ENCODE measurements at places on chromosomes 7 and 10.

- DNase-seq = no peak
These were observed 45.8 kb upstream of the SRRM3 start for GRCh38 chr7:76155938-76156337.

- no peak for DNase-seq
These were observed 23.3 kb upstream of the ZNF282 start for GRCh38 chr7:149171892-149172533.

DNA sequence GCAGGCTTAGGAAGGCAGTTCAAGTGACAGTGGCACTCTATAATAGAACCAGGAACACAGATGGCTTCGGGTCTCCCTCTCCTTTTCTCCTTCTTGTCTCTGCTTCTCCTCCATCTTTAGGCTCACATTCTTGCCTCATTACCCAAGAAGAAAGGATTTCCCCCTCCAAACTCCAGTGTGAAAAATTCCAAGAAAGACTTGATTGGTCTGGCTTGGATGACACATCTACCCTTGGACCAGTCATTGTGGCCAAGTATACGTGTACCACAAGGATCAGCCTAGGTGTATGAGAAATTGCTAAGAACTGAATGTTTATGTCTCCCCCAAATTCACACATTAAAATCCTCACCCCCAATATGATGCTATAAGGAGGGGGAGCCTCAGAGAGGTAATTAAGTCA is 53.9 kb downstream of the PRTFDC1 start:
- no peak for DNase-seq

DNA sequence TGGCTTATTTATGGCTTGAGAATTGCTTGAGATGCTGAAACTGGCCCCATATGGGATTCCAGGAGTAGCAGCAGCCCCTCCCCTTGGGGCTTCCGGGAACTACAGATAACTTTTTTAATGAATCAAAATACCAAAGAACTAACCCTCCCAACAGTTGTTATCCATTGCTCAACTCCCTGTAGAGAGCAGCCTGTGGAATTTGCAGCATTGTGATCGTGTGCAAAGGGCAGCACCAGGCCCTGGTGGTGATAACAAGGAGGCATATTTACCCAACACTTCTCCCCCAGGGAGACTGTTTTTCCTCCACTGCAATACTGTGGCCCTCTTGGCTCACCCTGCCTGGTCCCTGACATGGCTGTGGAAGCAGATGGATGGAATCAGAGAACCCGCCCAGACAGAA is 196.2 kb downstream of the PLXNA4 start:
- DNase-seq = no peak

GRCh38 chr7:14720785-14721184 is 181.8 kb downstream of the DGKB start:
- DNase-seq = no peak

DNA sequence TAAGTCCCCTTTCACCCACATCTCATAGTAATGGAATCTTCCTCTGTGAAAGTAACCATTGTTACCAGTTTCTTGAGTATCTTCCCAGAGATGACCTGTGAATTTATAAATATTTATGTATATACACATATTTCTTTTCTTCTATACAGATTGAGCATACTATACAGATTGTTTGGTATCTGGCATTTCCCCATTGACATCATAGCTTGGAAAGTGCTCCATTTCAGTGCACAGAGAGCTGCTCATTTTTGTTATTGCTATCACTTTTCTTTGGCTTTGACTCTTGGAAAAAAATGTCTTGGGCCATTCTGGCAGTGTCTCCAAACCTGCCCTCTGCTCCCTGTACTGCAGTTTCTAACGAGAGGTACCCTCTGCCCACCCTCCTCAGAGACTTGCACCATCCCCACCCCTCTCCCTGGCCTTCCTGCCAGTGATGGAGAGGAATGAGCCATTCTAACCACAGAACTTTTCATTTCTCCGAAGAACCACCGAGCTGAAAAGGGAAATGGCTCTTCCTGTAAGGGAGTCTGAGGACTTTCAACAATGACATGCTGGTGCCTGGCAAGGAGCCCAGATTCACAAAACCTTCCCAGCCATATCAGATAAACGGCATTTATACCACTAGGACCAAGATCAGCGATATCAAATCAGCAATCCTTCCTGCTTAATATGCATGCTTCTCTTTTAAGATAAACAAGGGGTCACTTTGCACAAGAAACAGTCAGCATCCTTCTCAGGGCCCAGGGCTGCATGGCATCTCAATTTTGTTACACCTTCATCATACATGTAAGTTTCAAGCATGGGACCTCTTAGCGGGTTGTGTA is 19.7 kb upstream of the CCSER2 start:
- DNase-seq = no peak

DNA sequence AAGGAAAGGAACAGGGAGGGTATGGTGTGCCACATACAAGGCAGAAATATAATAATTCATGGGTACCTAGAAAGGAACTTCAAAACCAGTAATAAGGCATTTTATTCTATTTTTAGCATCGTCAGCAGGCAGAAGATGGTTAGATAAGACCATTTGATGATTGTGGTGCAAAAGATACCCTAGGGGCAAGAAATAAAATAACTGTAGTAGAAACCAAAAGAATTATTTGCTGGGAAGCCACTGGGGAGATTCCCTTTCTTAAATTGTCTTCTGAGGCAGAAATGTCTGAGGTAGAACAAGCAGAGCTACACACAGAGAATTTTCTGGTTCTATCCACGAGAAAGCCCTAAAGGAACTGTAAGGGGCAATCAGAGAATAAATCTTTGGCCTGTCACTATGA is 64.3 kb upstream of the PCGF5 start:
- no peak for DNase-seq

- DNase-seq = no peak
These were observed 8.4 kb upstream of the LYZL1 start for GRCh38 chr10:29280488-29280840.

GRCh38 chr10:78955206-78955605 is 113.6 kb upstream of the ZMIZ1 start:
- DNase-seq = no peak

- no peak for DNase-seq
These were observed 1509.7 kb upstream of the LRRTM3 start for GRCh38 chr10:65416094-65416493.

DNA sequence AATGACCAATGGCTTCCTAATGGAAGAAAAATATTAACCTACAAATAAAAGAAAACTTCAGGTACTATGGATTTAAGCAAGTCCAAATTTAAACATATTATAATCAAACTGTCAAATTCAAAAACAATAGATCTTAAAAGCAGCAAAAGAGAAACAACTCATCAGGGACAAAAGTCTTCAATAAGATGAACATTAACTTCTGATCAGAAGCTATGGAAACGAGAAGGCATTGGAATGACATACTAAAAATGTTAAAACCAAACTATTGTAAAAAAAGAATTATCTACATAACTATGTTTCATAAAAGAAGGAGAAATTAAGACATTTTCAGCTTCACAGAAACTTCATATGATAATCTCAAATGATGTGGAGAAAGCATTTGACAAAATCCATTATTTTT is 334.7 kb downstream of the ANKRD7 start:
- no peak for DNase-seq

DNA sequence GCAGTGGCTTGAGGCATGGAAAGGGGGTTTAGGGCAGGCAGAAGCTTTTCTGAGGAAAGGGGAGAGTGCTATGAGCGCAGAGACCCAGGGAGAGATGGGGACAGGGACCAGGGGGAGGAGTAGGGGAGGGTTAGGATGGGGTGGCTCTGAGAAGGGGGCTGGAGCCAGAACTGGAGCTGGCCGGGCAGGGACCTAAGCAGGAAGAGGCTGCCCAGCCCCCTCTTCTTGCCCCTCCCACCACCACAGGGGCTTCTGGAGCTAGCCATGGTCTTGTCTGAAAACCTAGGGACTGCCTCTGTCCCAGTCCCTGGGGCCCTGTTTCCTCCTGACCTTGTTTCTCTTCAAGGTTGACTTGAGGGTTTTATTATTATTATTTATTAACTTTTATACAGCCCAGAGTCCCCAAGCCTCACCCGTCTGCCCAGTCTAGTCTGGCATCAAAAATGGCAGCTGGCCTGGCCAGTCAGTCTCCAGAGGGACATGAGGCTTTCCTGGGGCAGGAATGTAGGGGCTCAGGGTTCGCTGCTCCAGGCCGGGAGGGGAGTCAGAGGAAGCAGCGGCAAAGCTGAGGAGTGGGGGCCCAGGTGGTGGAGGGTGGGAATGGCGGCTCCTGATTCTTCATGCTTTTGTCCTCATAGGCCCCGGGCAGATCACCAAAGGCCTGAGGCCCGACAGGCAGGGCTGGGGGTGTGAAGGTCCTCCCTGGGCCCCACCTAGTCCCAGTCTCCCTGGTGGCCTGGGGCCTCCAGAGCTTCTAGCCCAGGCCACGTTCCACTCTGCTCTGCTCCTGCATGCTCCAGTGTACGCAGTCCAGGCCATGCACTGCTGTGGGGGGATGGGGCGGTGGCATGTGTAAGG is 5.7 kb downstream of the TRIM8 start:
- DNase-seq = peak; percentile 49

GRCh38 chr10:49173853-49174252 is 14.3 kb downstream of the TMEM273 start:
- no peak for DNase-seq

- DNase-seq = no peak
These were observed 126.7 kb upstream of the STK17A start for GRCh38 chr7:43456200-43456599.

DNA sequence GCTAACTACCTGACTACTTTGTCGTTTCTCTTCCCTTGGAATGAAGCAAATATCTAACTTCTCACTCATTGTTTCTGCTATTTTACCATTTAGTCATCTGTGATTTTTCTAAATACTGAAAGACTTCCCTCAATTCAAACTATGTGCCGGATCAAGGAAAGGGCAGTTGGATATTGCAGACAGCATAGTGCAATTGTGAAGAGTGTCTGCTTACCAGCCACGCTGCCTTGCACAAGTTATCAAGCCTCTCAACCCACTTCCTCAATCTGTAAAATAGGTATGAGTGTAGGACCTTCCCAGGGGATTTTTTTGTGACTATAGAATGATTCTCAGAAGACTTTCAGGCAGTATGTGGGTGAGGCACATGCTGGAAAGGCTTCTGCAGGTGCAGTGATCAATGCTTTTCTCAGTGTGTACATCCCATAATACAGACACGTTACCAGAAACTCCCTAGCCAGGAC is 54.3 kb downstream of the EGFR start:
- no peak for DNase-seq

DNA sequence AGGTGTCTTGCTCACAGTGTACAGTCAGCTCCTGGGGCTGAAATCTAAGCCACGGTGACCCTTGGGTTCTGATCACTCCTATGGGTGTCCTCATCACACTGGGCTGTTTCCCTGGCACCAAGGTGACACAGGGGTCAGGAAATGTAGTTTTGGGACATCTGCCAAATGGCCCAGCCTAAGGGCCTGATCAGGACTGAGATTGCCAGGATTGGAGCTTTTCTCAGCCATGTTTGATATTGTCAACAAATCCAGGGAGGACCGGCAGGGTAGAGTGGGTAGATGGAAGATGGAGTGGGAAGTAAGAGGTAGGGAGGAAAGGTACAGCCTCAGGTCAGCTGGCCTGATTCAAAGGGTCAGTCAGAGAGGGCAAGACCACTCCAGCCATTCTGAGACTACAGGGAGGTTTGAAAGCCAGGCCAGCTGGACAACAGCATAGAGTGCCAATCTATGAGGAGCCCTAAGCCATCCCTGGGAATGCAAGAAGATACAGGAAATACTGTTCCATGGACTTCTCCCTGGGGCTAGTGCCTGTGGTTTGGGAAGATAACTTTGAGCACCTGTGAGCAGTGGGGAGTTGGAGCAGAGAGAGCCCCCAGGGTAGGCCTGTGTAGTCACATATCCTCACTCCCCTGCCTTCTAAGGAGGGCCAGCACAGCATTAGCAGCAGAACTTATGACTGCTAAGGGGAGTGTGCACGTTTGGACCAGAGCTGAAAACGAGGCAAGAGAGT is 377.3 kb upstream of the ZMIZ1 start:
- DNase-seq = no peak

DNA sequence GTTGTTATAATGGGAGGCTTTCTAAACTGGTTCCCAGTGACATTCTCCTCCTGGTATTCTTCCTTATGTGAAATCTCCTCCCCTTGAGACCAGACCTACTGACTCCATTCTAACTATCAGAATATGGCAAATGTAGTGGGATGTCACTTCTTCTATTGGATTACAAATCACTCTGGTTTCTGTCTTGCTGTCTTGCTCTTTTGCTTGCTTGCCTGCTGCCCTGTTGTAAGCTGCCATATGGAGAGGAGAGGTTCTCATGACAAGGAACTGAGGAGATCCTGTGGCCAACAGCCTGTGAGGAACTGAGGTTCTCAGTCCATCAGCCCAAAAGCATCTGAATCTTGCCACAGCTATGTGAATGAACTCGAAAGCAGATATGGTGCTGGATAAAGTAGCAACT is 4.7 kb upstream of the NRCAM start:
- no peak for DNase-seq

DNA sequence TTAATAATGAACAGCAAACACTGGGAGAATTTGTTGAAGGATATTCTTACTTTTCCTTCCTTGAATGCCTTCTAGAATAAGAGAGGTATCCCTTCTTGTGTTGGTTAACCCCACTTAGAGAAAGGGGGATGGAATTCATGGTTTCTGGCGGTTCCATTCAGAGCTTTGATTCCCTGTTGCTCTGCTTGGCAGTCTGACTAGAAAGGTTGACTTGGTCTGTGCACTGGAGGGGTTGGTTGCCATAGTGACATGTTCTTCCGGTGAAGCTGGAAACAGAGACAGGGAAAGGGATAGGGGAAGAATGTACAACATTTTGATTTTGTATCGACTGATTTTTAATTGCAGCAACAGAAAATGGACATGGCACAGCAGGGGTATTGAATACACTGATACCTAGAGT is 2.5 kb downstream of the TMEM178B start:
- DNase-seq = peak; percentile 61

DNA sequence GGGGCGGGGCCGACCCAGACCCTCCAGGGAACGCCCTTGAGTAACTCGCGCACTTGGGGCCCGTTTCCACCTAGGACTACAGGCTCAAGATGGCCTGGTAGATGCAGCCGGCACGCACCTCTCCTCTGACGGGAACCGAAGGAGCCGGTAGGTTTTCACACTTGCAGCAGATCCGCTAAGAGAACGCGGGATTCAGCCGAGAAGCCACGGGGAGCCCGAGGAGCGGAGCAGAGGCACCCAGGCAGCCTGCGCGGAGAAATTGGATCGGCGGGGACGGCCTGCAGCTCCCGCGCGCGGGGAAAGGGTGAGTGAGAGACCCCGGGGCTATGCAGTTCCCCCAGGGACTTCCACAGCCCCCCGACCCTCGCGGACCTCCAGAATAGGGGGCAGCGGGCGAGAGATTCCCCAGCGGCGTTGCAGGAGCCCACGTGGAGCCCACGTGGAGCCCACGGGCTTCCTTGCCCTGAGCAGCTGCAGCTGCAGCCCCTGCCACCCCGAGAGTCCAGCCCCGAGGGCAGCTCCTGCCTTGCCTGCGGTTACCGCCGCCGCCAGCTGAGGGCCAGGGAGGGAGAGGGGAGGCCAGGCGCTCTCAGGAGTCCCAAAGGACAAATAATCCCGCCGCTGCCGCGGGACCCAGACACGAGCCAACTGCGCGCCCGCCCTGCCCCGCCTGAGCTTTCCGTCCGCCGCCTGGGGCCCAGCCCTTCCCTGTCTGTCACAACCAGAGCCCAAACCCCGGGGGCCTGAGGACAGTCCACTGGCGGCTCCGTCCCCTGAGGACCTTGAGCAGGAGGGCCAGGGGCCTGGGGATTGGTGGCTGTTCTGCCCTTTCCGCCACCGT is 13.1 kb downstream of the IFT22 start:
- peak; percentile 74 for DNase-seq

- no peak for DNase-seq
These were observed 1.5 kb downstream of the FHIP2A start for GRCh38 chr10:114823077-114823463.

- DNase-seq = peak; percentile 74
These were observed at the start of gene FOXP2 for GRCh38 chr7:114414156-114415063. Gene FOXP2 (plus strand): TSS chr7:114414815. CDS start chr7:114426512, 11,697 bp downstream.

- no peak for DNase-seq
These were observed 136.0 kb downstream of the COL28A1 start for GRCh38 chr7:7399707-7400106.
